Ovary (tissue), 10 donors: ENCODE measurements at places on chromosomes 3 and 15. TPM values are rescaled to one million over a fixed set of nuclear protein-coding genes. Genes with fewer than 3 reads are reported as not detected.

- H3K4me1 ChIP-seq, result peaks cover 10% of the 10 kb centered on the region
- H3K4me3 ChIP-seq, result peak overlapping the region; percentile 95
- H3K36me3 ChIP-seq, result no peaks in the 10 kb centered on the region
- DNase-seq, result no peak
- H3K27ac ChIP-seq, result no peak overlapping the region
Observed at GRCh38 chr3:143002727-143003126, 1.4 kb downstream of the U2SURP start.

DNA sequence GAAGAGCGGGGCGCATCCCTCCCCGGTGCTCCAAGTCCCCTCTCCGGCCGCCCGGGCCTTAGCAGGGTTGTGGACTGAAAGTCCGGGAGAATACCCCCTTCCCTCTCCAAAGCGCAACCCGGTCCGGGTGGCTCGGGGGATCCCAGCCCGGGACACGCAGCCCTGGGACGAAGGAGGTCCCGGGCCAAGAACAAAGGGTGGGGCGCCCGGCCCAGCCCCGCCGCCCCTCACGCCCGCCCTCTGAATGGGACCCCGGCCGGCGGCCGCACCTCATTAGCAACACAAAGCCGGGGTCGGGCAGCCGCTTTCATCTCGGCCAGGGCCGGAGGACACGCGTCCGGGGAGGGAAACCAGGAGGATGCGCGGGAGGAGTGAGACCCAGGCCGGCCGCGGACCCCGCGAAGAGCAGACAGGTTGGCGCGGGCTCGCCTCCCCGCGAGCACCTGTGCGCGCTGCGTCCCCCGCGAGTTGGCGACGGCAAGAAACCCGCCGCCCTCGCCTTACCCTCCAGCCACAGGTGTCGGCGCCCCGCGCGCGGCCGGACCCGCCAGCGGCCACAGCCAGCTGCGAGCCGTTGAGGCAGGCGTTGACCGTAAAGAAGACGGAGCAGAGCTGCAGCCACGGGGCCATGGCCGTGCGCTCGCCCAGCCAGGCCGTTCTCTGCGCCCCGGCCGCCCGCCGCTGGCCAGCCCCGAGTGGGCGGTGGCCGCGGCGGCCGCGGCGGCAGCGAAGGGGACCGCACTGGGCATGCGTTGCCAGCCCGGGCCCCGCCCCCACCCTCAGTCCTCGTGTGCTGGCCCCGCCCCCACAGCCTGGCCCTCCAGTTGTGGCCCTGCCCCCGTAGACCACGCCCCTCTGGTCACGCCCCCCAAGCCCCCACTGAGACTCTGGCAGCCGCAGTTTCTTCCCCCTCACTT, at the start of gene IL17RD:
Gene IL17RD, minus strand, starts transcription at position 697 of the 917 bp plus-strand sequence. Its CDS starts 67 bp downstream, at position 630.
- DNase-seq, result peak; percentile 93
- peak within 1 kb of the TSS; percentile 69 for H3K27ac ChIP-seq
- H3K4me3 ChIP-seq, result peak within 1 kb of the TSS; percentile 90
- H3K27me3 ChIP-seq, result no peaks in the 10 kb centered on the region
- H3K36me3 ChIP-seq, result no peaks in the 10 kb centered on the region

DNA sequence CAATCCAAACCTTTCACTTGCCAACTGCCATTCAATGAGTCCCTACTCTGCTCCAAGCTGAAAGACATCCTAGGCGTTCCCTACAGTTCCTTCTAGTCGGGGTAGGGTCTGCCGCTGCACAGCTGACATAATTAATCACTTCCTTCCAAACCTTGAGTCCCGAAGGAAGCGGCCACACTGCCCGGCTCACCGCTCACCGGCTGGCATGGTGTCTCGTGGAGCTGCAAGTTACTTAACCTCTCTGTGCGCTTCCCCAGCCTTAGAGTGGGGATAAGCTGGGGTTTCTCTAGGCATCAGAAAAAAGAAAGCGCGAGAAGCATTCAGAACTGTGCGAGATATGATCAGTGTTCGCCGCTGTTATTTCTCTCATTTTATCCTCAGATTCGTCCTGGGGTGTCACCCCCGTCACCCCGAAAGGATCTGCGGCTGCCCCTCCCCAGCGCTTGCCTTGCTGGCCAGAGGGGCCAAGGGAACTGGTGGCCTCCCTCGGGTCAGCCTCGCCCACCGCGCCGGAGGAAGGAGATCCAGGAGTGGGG, 748 bp downstream of the MRPS25 start:
- peaks cover 2% of the 10 kb centered on the region for H3K4me1 ChIP-seq
- H3K27ac ChIP-seq, result peak overlapping the region; percentile 47
- peak; percentile 35 for DNase-seq
- H3K27me3 ChIP-seq, result no peaks in the 10 kb centered on the region

GRCh38 chr3:114645392-114645791, 351.6 kb downstream of the TIGIT start:
- DNase-seq, result no peak
- no peak overlapping the region for H3K4me3 ChIP-seq
- no peaks in the 10 kb centered on the region for H3K4me1 ChIP-seq
- H3K36me3 ChIP-seq, result no peaks in the 10 kb centered on the region
- no peak overlapping the region for H3K27ac ChIP-seq

DNA sequence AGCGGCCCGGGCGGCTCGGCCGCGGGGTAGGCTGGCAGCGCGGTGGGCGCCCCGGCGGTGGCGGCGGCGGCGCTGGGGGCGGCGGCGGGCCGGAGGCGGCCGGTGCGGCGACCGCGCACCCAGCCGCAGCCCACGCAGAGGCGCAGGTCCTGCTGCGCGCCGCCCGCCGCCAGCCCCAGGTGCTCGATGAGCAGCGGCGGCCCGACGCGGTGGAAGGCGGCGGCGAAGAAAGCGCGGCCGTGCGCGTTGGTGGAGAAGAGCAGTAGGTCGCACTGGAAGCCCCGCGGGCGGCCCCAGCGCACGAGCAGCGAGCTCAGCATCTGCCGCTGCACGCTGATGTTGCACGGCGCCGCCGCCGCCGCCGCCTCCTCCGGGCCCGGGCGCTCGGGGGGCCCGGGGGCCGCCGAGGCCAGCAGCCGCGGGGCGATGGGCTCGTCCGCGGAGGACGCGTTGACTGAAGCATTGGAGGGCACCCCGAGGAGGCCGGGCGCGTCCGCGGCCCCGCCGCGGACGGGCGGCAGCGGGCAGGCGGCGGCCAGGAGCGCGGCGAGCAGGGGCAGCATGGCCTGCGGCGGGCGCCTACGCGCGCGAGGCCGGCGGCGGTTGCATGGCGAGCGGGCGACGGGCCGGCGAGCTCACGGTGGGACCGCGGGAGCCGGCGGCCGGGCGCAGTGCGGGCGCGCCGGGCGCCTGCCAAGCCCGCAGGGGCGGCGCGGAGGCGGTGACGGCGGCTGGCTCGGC, 452 bp downstream of the TMEM158 start:
- no peaks in the 10 kb centered on the region for H3K4me1 ChIP-seq
- no peaks in the 10 kb centered on the region for H3K27me3 ChIP-seq
- no peak for DNase-seq
- no peak overlapping the region for H3K27ac ChIP-seq
- H3K4me3 ChIP-seq, result peak overlapping the region; percentile 54

GRCh38 chr15:58505581-58505980, 73.8 kb downstream of the LIPC start:
- no peak overlapping the region for H3K4me3 ChIP-seq
- no peaks in the 10 kb centered on the region for H3K4me1 ChIP-seq
- no peaks in the 10 kb centered on the region for H3K36me3 ChIP-seq
- H3K27me3 ChIP-seq, result no peaks in the 10 kb centered on the region
- H3K27ac ChIP-seq, result no peak overlapping the region

- no peak overlapping the region for H3K27ac ChIP-seq
- H3K4me3 ChIP-seq, result no peak overlapping the region
- H3K4me1 ChIP-seq, result no peaks in the 10 kb centered on the region
- no peaks in the 10 kb centered on the region for H3K36me3 ChIP-seq
Observed at GRCh38 chr3:189941125-189941524, 179.6 kb downstream of the P3H2 start.

DNA sequence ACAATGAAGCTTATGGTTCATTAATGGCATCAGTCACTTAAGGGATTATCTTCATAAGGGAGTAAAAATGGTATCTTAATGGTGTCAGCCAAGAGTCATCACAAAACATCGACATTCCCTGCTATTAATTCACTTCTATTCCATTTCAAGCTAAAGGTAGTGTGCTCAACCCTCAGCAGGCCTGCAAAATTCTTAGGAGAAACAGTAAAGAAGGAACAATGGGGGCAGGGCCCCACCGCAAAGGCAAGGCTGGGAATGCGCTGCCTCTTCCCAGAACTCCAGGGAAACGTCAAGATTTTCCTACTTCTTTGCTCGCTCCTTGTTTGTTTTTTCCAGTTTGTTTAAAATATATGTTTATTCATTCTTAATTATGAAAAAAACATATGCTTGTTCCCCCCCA, 187.3 kb upstream of the TSC22D2 start:
- no peaks in the 10 kb centered on the region for H3K27me3 ChIP-seq
- H3K36me3 ChIP-seq, result no peaks in the 10 kb centered on the region
- H3K4me1 ChIP-seq, result peaks cover 5% of the 10 kb centered on the region
- H3K4me3 ChIP-seq, result peak overlapping the region; percentile 27
- no peak overlapping the region for H3K27ac ChIP-seq

DNA sequence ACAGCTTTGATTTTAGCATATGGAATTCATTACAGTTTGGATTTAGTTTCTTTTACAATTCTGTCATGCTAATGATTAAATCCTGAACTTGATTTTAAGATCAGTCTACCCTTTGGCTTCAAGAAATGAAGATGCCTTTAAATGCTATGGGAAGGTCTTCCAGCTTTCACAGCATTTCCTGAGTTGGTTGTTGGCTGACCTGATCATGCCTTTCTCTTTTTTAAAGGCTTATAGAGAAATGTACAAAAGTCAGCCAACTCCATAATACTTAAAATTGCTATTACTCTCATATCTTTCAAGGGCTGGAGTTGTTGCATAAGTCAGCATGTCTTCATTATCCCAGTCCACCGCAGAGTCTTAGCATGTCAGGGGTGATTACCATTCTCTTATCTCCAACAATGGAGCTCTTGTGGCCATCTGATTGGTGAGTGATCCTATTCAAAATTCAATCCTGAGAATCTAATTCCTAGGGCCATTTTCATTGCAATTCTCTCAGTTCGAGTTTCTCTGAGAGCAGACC, 123.8 kb downstream of the GMNC start:
- no peaks in the 10 kb centered on the region for H3K4me1 ChIP-seq
- H3K4me3 ChIP-seq, result no peak overlapping the region
- H3K27ac ChIP-seq, result no peak overlapping the region
- no peak for DNase-seq

DNA sequence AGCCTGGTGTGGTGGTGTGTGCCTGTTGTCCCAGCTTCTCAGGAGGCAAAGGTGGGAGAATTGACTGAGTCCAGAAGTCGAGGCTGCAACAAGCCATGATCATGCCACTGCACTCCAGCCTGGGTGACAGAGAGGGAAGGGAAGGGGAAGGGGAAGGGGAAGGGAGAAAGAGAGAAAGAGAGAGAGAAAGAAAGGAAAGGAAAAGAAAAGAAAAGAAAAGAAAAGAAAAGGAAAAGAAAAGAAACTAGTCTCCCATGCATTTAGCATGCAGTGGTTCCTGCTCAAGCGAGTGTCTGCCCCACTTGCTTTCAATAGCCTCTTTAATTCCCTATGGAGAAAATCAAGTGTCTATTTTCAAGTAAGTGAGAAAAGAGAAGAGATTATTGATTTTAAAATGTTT, 20.6 kb upstream of the CAPN7 start:
- H3K4me1 ChIP-seq, result no peaks in the 10 kb centered on the region
- H3K36me3 ChIP-seq, result no peaks in the 10 kb centered on the region

GRCh38 chr3:87900061-87900460, 158.7 kb downstream of the CGGBP1 start:
- H3K27me3 ChIP-seq, result no peaks in the 10 kb centered on the region
- no peak overlapping the region for H3K27ac ChIP-seq
- H3K36me3 ChIP-seq, result no peaks in the 10 kb centered on the region
- DNase-seq, result no peak
- no peak overlapping the region for H3K4me3 ChIP-seq

GRCh38 chr15:38861108-38861507, 296.5 kb upstream of the RASGRP1 start:
- no peak for DNase-seq
- peaks cover 14% of the 10 kb centered on the region for H3K4me1 ChIP-seq

GRCh38 chr3:164522073-164522763, 556.1 kb downstream of the SI start:
- H3K27ac ChIP-seq, result no peak overlapping the region
- no peaks in the 10 kb centered on the region for H3K27me3 ChIP-seq
- no peak overlapping the region for H3K4me3 ChIP-seq

- H3K4me3 ChIP-seq, result no peak overlapping the region
- H3K27me3 ChIP-seq, result no peaks in the 10 kb centered on the region
- H3K36me3 ChIP-seq, result no peaks in the 10 kb centered on the region
- DNase-seq, result peak; percentile 20
- H3K27ac ChIP-seq, result no peak overlapping the region
Observed at GRCh38 chr3:161560008-161560637, 63.5 kb downstream of the OTOL1 start.

DNA sequence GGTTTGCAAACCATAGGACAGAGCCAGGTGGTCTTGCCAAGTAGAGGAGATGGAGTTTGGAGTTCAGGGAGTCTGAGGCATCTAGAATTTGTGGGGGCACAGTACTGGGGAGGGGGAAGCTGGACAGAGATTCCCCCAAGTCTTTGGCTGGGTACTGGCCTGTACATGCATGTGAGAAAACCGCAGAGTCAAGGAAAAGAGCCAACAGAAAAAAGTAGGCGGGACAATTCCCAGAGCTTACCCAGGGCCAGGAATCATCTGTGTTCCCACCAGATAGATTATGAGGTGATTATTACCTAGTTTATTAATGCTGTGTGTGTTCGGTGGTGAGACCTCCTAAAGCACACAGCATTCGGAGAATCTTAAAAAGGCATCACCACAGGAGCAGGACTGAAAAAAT, 11.3 kb downstream of the LYSMD4 start:
- H3K4me3 ChIP-seq, result no peak overlapping the region
- H3K27ac ChIP-seq, result no peak overlapping the region
- no peaks in the 10 kb centered on the region for H3K27me3 ChIP-seq
- DNase-seq, result no peak

GRCh38 chr15:86588413-86588812, 508.7 kb downstream of the AGBL1 start:
- no peak overlapping the region for H3K27ac ChIP-seq
- no peak overlapping the region for H3K4me3 ChIP-seq
- no peaks in the 10 kb centered on the region for H3K4me1 ChIP-seq

- no peaks in the 10 kb centered on the region for H3K4me1 ChIP-seq
- no peak overlapping the region for H3K4me3 ChIP-seq
- H3K27ac ChIP-seq, result no peak overlapping the region
- DNase-seq, result no peak
Observed at GRCh38 chr15:81604713-81605112, 230.7 kb upstream of the TMC3 start.

- no peak overlapping the region for H3K27ac ChIP-seq
- no peak for DNase-seq
- peaks cover 4% of the 10 kb centered on the region for H3K4me1 ChIP-seq
- no peaks in the 10 kb centered on the region for H3K36me3 ChIP-seq
- no peaks in the 10 kb centered on the region for H3K27me3 ChIP-seq
- H3K4me3 ChIP-seq, result no peak overlapping the region
Observed at GRCh38 chr15:45027220-45027619, 4.2 kb downstream of the SORD start.

- H3K4me3 ChIP-seq, result no peak overlapping the region
- no peak overlapping the region for H3K27ac ChIP-seq
- no peak for DNase-seq
- H3K27me3 ChIP-seq, result no peaks in the 10 kb centered on the region
- H3K36me3 ChIP-seq, result no peaks in the 10 kb centered on the region
- no peaks in the 10 kb centered on the region for H3K4me1 ChIP-seq
Observed at GRCh38 chr15:34976743-34977142, 7.2 kb upstream of the AQR start.

The SEMA3B gene
- 224 TPM for total RNA-seq

The PLA2G4E gene
- total RNA-seq, result not detected

The CX3CR1 gene
- total RNA-seq, result 0.42 TPM

The QTRT2 gene
- total RNA-seq, result 22.5 TPM

The ARGFX gene
- not detected for total RNA-seq

The P2RY13 gene
- total RNA-seq, result 0.36 TPM

The MLF1 gene
- 28.3 TPM for total RNA-seq

The LMOD3 gene
- total RNA-seq, result not detected

The VIPR1 gene
- 0.13 TPM for total RNA-seq

The ACAN gene
- total RNA-seq, result 0.50 TPM
